Breast epithelium (tissue), 4 donors: ENCODE measurements at places on chromosomes 2 and 18. TPM values are rescaled to one million over a fixed set of nuclear protein-coding genes. Genes with fewer than 3 reads are reported as not detected.

DNA sequence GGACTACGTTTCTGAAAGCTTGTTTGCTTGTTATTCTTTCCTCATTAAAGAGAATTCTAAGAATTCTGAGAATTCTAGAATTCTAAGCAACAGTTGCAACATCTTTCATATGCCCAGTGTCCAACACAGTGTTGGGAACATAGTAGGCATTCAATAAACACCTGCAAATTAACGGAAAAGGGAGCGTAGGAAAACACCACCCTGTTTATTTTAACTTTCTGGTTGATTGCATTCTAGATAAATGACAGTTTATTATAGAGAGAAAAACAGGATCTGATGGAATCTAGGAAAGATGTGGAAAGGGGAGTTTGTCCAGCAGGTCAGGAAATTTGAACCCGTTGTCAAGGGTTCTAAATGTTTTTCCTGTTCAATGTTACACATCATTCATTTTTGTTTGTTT, 24.2 kb upstream of the EFEMP1 start:
- no peaks in the 10 kb centered on the region for H3K36me3 ChIP-seq
- H3K4me3 ChIP-seq, result no peak overlapping the region
- H3K4me1 ChIP-seq, result no peaks in the 10 kb centered on the region

DNA sequence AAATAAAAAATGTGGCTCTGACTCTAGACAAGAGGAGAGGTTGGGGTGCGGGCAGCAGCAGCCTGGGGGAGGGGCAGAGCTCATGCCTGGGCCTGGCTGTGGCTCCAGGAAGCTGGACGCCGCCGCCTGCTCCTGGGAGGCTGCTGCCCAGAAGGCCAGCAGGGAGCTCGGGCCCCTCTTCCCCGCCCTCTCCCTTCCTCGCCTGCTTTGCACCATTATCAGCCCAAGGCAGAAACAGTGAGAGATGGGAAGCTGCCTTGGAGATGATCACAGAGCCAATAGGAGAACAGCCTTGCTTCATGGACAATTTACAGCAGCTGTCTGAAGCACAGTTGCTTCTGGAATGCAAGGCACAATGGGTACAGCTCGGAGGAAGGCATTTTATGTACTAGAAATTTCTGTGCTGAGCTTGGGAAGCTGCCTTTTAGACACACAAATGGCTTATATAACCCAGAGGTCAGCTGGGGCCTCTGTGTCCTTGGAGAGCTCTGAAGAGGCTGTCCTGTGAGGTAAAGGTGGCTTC, 55.3 kb upstream of the AFF3 start:
- H3K4me3 ChIP-seq, result peak overlapping the region; percentile 22
- H3K27ac ChIP-seq, result peak overlapping the region; percentile 88
- H3K36me3 ChIP-seq, result no peaks in the 10 kb centered on the region
- peaks cover 13% of the 10 kb centered on the region for H3K4me1 ChIP-seq
- no peak for DNase-seq

Gene CCDC142
- total RNA-seq, result 10.6 TPM

GRCh38 chr2:120161190-120161589, 62.0 kb downstream of the TMEM185B start:
- H3K4me1 ChIP-seq, result no peaks in the 10 kb centered on the region
- H3K36me3 ChIP-seq, result no peaks in the 10 kb centered on the region

GRCh38 chr2:85708641-85709040, 14.5 kb downstream of the GNLY start:
- peaks cover 4% of the 10 kb centered on the region for H3K4me1 ChIP-seq
- no peaks in the 10 kb centered on the region for H3K27me3 ChIP-seq
- no peak overlapping the region for H3K4me3 ChIP-seq
- DNase-seq, result no peak
- H3K36me3 ChIP-seq, result no peaks in the 10 kb centered on the region

- H3K4me1 ChIP-seq, result no peaks in the 10 kb centered on the region
- H3K36me3 ChIP-seq, result no peaks in the 10 kb centered on the region
- no peaks in the 10 kb centered on the region for H3K27me3 ChIP-seq
- H3K4me3 ChIP-seq, result no peak overlapping the region
These were observed 91.5 kb downstream of the TPGS2 start for GRCh38 chr18:36737316-36737715.

- H3K36me3 ChIP-seq, result no peaks in the 10 kb centered on the region
- no peaks in the 10 kb centered on the region for H3K27me3 ChIP-seq
- no peak overlapping the region for H3K27ac ChIP-seq
- DNase-seq, result no peak
These were observed 124.2 kb downstream of the CBLN2 start for GRCh38 chr18:72419914-72420313.

- H3K4me3 ChIP-seq, result peak overlapping the region; percentile 89
- no peaks in the 10 kb centered on the region for H3K36me3 ChIP-seq
- peaks cover 5% of the 10 kb centered on the region for H3K4me1 ChIP-seq
- H3K27ac ChIP-seq, result peak overlapping the region; percentile 91
- H3K27me3 ChIP-seq, result no peaks in the 10 kb centered on the region
- DNase-seq, result no peak
These were observed 693 bp downstream of the ORC2 start for GRCh38 chr2:200962811-200963123.

DNA sequence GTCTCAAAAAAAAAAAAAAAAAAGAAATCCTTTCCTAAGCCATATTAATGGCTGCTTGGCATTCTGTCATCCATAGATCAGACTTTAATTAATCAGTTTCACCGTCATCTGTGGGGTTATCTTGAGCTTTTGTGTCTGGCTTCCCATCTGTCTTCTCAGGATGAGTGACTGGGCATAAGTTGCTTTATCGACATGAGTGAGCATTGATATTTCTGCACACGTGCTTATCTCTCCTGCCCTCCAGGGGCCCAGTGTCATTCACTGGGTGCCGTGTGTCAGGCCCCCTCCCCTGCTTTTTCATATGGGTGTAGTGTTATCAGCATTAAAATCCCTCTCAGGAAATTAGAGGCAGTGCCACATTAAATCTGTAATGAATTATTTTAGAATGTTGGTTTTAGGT, 65.6 kb downstream of the SH3BP4 start:
- no peak overlapping the region for H3K27ac ChIP-seq
- no peak for DNase-seq
- H3K27me3 ChIP-seq, result no peaks in the 10 kb centered on the region

Gene LYG2
- total RNA-seq, result not detected

DNA sequence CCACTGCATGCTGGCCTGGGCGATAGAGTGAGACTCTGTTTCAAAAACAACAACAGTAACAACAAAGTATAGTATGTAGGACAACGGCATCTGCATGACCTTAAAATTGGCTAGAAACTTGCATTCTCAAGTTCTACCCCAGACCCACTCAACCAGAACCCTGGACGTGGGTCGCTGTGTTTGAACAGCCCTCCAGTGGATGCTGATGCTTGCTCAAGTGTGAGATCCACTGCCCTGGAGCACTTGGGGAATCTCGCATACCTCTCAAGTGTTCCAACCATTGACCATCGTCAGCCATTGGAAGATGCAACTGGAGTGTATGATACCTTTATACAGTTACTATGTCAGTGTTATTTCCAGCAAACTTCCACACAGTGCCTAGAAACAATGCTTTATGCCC, 435.9 kb downstream of the DCDC2C start:
- no peak for DNase-seq
- H3K4me1 ChIP-seq, result no peaks in the 10 kb centered on the region
- H3K36me3 ChIP-seq, result no peaks in the 10 kb centered on the region
- H3K27me3 ChIP-seq, result no peaks in the 10 kb centered on the region
- no peak overlapping the region for H3K4me3 ChIP-seq

Gene REV1
- 78.0 TPM for total RNA-seq

DNA sequence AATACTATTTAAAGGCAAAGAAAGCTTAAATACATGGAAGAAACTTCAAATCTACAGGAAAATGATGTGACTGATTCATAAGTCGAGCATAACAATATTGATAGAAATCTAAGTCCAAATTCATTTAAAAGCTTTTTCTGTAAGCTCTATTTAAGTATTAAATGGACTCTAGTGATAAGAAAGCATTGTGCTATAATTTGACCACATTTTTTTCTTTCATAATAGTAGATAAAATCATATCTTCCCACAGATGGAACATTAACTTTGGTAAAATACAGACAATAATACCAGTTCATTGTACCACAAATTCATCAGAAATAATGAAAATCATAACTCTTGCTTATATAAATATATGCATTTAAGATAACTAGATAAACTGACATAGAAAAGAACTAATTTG, 366.5 kb downstream of the GALNT13 start:
- H3K4me3 ChIP-seq, result no peak overlapping the region
- no peak overlapping the region for H3K27ac ChIP-seq
- no peaks in the 10 kb centered on the region for H3K4me1 ChIP-seq
- no peaks in the 10 kb centered on the region for H3K36me3 ChIP-seq

Gene TOGARAM2
- 0.33 TPM for total RNA-seq

GRCh38 chr2:41827354-41827971, 220.4 kb upstream of the PKDCC start:
- H3K4me1 ChIP-seq, result no peaks in the 10 kb centered on the region
- no peak overlapping the region for H3K27ac ChIP-seq
- H3K27me3 ChIP-seq, result peaks cover 3% of the 10 kb centered on the region
- DNase-seq, result no peak

Gene CCDC74B
- 2.7 TPM for total RNA-seq

Gene PDE11A
- 2.2 TPM for total RNA-seq

- H3K4me3 ChIP-seq, result no peak overlapping the region
- DNase-seq, result no peak
- no peaks in the 10 kb centered on the region for H3K36me3 ChIP-seq
- H3K4me1 ChIP-seq, result no peaks in the 10 kb centered on the region
- H3K27me3 ChIP-seq, result no peaks in the 10 kb centered on the region
- H3K27ac ChIP-seq, result no peak overlapping the region
These were observed 614.2 kb upstream of the REG3G start for GRCh38 chr2:78411303-78411702.

DNA sequence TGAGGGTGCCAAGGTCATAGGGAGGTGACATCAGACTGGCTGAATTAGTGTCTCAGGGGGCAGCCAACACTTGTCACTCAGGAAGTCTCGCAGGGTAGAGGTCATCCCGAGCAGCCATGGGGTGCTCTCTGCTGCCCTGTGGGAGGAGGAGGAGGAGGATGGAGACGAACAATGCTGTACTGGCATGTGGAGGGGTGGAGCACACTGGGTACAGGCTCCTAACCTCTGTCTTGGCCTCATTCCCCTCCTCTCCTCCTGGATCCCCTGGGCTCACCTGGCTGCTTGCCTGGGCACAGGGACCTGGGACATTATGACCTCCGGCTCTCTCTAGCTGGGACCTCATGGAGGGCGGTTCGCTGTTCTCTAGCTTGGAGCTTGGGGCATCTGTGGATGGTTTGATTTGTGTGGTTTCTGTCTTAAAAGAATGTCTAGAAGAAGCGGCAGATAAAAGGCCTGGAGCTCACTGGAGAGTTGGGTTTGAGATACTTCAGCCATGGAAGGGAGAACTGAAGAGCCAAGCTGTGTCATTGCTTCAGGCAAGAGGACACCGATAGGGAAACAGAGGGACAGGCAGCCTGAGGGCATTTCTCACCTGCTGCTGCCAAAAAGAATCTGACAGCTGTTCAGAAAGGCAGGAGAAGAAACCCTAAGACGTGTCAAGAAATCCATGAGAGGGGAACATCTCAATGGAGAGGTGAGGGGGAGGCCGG, 133.1 kb downstream of the SEPTIN10 start:
- H3K36me3 ChIP-seq, result no peaks in the 10 kb centered on the region
- DNase-seq, result no peak
- H3K27ac ChIP-seq, result peak overlapping the region; percentile 14
- no peak overlapping the region for H3K4me3 ChIP-seq

GRCh38 chr2:182220335-182220734, 206.5 kb downstream of the PDE1A start:
- H3K4me3 ChIP-seq, result no peak overlapping the region
- no peak overlapping the region for H3K27ac ChIP-seq
- no peaks in the 10 kb centered on the region for H3K27me3 ChIP-seq
- no peaks in the 10 kb centered on the region for H3K36me3 ChIP-seq
- no peaks in the 10 kb centered on the region for H3K4me1 ChIP-seq
- no peak for DNase-seq

GRCh38 chr2:37669446-37669845, 2.0 kb downstream of the CDC42EP3 start:
- DNase-seq, result no peak
- H3K4me3 ChIP-seq, result peak overlapping the region; percentile 88
- no peaks in the 10 kb centered on the region for H3K4me1 ChIP-seq
- no peaks in the 10 kb centered on the region for H3K27me3 ChIP-seq
- H3K36me3 ChIP-seq, result no peaks in the 10 kb centered on the region

DNA sequence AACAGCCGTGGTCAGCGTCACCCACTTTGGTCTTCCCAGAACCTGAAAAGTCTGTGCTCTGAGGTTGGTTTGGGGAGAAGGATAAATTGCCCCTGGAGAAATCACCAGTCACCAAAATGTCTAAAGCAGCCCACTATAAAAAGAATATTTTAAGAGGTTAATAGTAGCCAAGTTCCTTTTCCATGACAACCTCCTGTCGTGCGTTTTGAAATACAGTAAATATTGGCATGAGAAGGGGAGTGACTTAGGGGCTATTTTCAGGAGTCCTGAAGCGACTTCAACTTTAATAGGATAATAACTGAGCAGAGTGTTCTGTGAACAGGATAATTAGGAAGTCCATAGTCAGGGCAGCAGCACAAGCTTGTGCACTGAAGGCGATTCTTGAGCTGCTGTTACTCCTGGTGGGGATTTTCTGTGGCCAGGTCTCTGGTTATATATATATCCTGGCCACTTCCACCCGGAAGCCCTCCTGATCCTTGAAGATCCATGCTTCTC, 49.3 kb downstream of the RNF144A start:
- H3K4me1 ChIP-seq, result no peaks in the 10 kb centered on the region
- H3K27me3 ChIP-seq, result no peaks in the 10 kb centered on the region
- H3K27ac ChIP-seq, result no peak overlapping the region
- no peak for DNase-seq
- no peaks in the 10 kb centered on the region for H3K36me3 ChIP-seq
- H3K4me3 ChIP-seq, result no peak overlapping the region

Gene MEX3C
- 22.4 TPM for total RNA-seq

DNA sequence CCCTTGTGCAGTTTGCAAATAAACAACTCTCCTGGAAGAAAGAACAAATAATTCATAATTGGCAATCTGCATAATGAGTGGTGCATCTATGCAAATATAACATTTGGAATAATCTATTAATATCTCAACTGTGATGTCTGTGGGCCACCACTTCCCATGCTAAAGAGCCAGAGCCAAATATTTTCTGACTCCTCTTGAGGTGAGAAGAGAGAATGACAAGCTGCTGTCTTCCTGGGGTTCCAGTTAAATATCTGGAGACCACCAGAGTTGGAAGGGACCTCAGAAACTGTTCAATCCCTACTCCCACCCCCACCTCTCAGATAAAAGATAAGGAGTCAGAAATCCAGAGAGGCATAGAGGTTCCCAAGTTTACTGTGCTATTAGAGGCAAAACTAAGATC, 241.0 kb upstream of the SLC14A2 start:
- no peaks in the 10 kb centered on the region for H3K4me1 ChIP-seq
- no peaks in the 10 kb centered on the region for H3K36me3 ChIP-seq
- H3K27ac ChIP-seq, result no peak overlapping the region
- no peaks in the 10 kb centered on the region for H3K27me3 ChIP-seq

DNA sequence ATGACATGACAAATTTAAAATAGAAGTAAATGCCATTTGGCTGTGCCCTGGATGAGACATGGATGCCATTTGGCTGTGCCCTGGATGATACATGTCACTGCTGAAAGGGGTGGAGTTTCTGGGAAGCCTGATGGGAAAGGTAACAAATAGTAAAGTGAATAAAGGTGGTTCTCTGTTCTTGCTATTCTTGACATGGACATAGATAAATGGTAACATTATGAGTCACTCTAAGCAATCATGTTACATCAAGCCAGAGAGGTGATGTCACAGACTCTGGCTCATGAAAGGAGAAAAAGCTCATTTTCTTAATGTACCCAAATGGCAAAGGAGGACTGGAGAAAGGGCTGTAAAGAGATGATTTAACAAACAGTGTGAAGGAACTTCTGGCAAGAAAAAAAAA, 86.4 kb downstream of the EML6 start:
- no peaks in the 10 kb centered on the region for H3K4me1 ChIP-seq
- H3K27ac ChIP-seq, result no peak overlapping the region
- no peaks in the 10 kb centered on the region for H3K36me3 ChIP-seq
- no peak for DNase-seq
- H3K27me3 ChIP-seq, result no peaks in the 10 kb centered on the region

Gene HSBP1L1
- total RNA-seq, result 42.1 TPM

Gene MIB1
- total RNA-seq, result 37.7 TPM
